Cerebellar nuclear complex (tissue), 1 donor: ENCODE measurements at places on chromosomes 2 and 18.

DNA sequence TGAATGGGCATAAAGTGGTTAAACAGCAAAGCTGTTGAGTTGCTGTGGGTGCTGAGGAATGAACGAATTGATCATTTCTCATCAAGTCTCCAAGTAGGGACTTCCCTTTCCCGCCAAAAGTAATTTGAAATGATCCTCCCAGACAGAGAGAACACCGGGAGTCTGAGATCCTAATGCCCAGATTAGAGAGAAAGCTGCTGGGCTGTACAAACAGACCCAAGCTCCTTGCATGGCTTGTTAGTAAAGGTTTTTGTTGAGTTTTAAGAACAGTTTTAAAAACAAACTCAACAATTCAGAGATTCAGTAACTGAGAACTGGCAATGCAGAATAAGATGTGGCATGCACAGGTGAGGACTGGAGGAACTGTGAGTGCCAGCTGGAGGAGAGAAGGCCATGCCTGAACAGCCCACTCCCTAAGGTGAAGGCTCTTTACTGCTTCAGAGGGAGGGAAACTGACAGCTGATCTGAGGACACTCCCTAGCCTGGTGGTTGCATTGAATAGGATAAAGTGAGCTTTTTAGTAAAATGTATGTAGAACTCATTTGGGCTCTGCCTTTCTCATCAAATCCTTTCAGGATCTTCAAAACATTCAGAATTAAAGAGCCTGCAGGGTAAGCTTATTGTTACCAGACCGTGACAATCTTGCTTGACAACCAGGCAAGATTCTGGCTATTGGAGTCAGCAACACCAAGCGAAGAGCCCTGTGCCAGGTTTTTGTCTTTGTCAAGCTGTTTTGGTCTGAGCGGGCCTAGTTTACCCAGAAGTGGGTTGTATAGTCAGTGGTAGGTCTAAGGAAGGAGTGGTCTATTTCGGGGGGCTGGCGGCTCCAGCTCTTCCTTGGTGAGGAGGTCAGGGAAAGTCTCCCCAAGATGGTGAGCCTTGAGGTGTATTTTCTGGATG is 63.2 kb upstream of the IGFBP5 start:
- DNase-seq = no peak

GRCh38 chr18:27954226-27954625 is 222.7 kb downstream of the CDH2 start:
- DNase-seq = no peak

- no peak for DNase-seq
These were observed 27.5 kb downstream of the COA5 start for GRCh38 chr2:98580656-98581284.

DNA sequence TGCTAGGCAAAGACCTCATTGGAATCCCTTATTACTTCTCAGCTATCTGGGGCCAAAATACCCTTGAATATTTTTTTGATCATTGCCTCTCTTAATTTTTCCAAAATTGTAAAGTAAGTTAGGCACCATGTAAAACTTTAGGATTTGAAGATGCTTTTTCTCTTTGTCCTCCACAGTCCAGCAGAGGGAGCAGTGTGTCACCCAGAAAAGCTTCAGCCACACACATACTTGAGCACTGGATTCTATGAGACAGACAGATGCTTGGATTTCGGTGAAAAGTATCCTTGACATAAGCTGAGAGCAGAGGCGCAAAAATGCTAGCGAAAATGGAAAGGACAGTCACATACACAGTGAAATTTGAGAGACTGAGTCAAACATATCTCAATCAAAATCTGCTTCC is 74.7 kb upstream of the KCNJ3 start:
- peak; percentile 13 for DNase-seq

- DNase-seq = no peak
These were observed 179.1 kb upstream of the CYP26B1 start for GRCh38 chr2:72326759-72327158.

GRCh38 chr2:144470334-144470733 is 49.6 kb downstream of the ZEB2 start:
- no peak for DNase-seq

- DNase-seq = no peak
These were observed 38.3 kb downstream of the CRYGD start for GRCh38 chr2:208086029-208086428.

GRCh38 chr18:26290385-26290784 is 64.1 kb downstream of the TAF4B start:
- no peak for DNase-seq

- DNase-seq = no peak
These were observed 297.3 kb downstream of the GRB14 start for GRCh38 chr2:164323978-164324377.

- no peak for DNase-seq
These were observed 109.2 kb downstream of the TPGS2 start for GRCh38 chr18:36719630-36720029.

DNA sequence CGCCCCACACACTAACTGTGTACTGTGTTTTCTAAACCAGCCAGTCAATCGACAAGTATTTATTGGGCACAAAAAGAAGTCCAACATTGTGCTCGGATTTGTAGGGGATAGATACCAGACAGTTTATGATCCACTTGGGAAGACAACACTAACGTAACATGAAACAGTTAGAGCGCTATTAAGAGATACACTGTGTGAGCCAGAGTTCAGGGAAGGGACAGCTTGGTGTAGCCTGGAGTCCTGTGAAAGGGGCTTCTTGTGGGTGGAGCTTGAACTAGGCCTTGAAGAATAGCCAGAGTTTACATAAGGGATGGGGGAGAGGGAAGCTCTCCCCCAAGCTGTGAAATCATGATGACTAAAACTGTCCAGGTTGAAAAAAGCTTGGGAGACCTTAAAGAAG is 176.4 kb upstream of the TCF4 start:
- no peak for DNase-seq

DNA sequence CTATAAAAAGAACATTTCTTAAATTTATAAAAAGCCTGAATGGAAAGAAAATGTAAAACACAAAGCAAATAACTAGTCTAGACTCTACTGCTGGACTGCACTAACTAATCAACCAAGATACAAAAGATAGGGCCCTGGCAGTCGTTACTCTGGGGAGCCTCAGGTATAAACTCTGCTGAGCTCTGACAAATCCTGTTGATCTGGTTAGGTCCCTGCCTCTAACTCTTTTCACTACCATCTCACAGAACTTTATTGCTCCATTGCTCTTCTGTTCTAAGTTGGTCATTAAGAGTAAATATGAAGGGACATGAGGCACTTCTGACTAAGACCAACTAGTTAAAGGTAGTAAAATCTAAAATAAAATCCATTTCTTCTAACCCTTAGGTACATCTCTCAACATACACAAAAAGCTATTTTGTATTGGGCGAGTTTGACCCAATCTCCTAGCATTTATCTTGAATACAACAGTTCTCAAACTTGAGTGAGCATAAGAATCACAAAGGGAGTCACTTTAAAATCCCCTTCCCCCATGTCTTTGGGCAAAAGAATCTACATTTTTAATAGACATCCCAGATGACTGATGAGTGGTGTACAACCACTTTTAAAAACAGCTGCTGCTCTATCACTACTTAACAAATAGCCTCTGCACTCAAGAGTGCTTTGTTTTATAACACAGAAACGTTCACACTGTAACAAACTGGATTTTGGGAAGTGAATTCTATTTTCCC is 2.5 kb downstream of the CHN1 start:
- no peak for DNase-seq

- DNase-seq = no peak
These were observed 83.5 kb downstream of the ROCK2 start for GRCh38 chr2:11260979-11261378.

- no peak for DNase-seq
These were observed 21.9 kb downstream of the MRPL35 start for GRCh38 chr2:86221066-86221684.

- no peak for DNase-seq
These were observed 677.6 kb upstream of the ID2 start for GRCh38 chr2:8004250-8004681.

DNA sequence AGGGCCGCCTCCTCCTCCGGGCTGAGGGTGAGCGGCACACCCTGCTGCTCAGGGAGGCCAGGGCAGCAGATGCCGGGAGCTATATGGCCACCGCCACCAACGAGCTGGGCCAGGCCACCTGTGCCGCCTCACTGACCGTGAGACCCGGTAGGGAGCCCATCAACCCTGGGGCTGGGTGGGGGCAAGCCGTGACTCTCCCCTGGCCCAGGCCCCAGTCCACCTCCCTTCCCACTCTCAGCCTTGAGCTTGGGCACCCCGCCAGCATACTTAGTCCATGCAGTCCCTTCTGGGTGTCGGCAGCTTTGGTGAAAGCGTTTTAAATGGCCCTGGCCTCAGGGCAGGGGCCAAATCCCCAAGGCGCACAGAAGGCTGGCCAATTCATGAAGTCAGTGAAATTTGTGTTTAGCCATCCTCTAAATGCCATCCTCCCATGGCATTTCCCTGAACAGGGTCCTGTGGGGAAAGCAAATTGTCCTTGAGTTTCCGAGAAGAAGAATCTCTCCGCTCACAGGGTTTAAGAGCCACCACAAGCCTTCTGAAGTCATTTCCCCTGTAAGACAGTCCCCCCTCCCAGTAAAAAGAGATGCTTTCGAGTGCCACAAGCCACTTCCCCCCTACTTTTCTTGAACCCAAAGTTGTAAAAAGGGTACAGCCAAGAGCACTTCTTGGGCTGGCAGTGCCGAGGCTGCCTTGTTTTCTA is 17.2 kb downstream of the SPEG start:
- DNase-seq = no peak

- DNase-seq = no peak
These were observed 695.7 kb upstream of the POU3F3 start for GRCh38 chr2:104158191-104158590.

DNA sequence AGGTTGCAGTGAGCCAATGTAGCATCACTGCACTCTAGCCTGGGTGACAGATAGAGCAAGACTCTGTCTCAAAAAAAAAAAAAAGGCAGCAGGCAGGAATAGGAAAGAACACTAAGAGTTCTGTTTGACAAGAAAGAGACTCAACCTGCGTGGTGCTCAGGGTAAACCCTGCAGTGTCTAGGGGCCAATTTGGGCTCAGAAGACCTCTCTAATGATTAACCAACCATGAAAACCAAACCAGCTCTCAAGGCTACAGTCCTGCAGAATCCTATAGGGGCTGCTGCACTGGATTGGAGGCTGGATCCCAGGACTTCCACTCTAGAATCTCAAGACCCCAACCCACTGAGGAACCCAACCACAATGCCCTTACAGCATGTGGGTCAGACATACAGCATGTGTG is 2.4 kb downstream of the TRABD2A start:
- DNase-seq = no peak

DNA sequence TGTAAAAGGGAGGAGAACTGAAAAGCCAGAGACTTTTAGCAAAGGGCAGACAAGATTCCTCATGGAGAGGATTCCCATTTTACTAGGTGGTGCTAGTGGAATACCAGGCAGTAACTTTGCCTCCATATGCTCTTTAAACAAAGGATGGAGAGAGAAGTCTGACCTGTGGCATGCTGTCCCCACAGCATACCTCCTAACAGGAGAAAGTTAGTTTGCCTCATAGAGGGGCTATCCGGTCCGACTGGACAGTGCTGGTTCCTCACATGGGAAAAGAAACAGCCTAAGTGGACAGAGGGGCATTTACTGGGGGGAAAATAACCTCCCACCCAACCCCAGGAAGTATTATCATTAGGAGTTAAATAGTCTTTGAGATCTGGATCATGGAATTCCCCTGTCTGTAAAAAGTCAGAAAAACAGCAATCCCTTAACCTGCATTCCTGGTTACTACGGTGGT is 31.6 kb upstream of the GMCL1 start:
- no peak for DNase-seq

DNA sequence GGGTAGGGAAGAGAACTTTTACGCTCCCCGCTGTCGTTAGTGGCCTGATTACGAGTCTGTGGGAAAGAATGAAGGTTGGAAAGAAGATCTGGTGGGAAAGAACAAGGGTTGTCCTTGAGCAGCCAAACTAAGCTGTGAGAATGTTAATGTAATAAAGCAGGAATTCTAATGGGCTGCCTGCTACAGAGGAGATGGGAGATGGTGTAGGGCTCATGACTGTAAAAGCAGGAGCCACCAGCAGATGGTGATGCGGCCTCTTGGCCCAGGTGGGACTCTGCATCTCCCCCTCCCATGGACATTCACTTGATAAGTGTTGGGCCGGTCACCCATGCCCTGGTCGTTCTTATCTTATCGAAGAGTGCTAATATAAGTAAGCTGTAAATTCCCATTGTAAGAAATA is 150.0 kb downstream of the NEDD4L start:
- no peak for DNase-seq

DNA sequence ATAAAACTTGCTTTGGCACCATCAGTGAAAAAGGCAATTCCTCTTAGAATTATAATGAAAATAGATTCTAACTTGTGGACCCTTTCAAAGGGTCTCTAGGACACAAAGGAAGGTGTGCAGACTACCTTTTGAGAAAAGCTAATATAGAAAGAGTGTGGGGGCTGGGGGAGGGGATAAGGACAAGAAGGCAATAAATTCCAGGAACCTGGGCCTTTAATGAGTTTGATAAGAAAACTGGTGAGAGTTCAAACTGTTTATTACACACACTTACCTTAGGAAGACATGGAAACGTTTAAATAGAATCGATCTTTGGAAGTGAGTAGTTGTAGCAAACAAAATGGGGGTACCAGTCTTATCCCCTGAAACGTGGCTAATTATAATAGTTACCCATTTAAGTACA is 39.6 kb upstream of the PGAP1 start:
- no peak for DNase-seq

GRCh38 chr2:122525336-122525735 is 769.9 kb downstream of the TSN start:
- DNase-seq = no peak

DNA sequence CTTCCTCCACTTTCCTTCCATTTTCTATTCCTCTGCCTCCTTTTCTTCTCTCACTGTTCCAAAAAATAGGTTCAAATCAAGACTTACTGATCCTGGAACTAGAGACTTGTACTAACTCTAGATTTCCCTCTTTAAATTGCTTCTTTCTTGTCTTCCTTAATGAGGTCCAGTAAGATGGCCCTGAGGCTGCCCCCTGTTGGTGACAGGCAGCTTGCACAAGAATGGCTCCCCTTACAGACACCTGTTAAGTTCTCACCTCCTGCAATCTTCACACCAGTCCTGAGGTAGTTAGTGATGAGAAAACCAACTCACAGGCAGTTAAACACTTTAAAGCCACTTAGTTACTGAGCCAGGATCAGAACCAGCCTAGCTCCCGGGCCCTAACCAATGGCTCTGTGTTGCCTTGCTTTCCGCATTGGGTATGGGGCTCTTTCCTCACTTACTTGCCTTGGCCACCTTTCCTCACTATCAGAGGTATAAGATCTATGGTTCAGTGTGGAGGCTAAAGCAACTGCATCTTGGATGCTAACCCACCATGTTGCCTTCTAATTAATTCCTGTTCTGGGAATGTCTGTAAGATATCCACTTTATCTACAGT is 130.6 kb downstream of the AKAIN1 start:
- DNase-seq = no peak

- no peak for DNase-seq
These were observed 28.8 kb upstream of the RMDN2 start for GRCh38 chr2:37896319-37896718.

DNA sequence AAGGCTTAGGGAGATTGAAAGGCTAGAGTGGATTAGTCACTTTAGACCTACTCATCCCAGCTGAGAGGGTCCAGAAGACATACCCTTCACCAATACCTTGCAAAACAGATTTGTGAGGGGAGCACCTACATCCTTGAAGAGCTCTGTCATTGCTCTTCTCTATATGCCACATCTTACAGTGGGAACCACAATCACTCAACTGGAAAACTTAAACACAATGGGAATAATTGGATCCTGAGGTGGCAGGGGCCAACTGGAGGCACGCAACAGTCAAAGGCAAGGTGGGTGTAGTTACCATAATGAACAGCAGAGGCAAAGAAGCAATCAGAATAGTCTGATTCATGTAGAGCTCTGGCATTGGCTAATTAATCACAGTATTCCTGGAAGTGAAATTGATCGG is 35.4 kb downstream of the PDE1A start:
- no peak for DNase-seq

GRCh38 chr2:17476064-17476463 is 42.2 kb downstream of the RAD51AP2 start:
- no peak for DNase-seq
